ENCODE measurements at places on chromosomes 3 and 15. TPM values are rescaled to one million over a fixed set of nuclear protein-coding genes. Genes with fewer than 3 reads are reported as not detected.

LRCH3 gene
- polyA plus RNA-seq = 36.3 TPM

FSTL1 gene
- polyA plus RNA-seq = 594 TPM

HERC2 gene
- polyA plus RNA-seq = 50.7 TPM

RTP4 gene
- 0.73 TPM for polyA plus RNA-seq

TUSC7 gene
- polyA plus RNA-seq = not detected

CFAP100 gene
- 1.2 TPM for polyA plus RNA-seq

PRKCD gene
- 20.0 TPM for polyA plus RNA-seq

TMEM207 gene
- 19.5 TPM for polyA plus RNA-seq

OR5K2 gene
- not detected for polyA plus RNA-seq

LSAMP gene
- 13.6 TPM for polyA plus RNA-seq

SCAANT1 gene
- polyA plus RNA-seq = 0.74 TPM

CADPS gene
- 1.9 TPM for polyA plus RNA-seq

ZMYND10 gene
- 3.8 TPM for polyA plus RNA-seq

HACD2 gene
- 53.3 TPM for polyA plus RNA-seq

Data from right renal pelvis (tissue), 4 donors.